Right kidney (tissue), 9 donors: ENCODE measurements at places on chromosomes 12 and 14.

DNA sequence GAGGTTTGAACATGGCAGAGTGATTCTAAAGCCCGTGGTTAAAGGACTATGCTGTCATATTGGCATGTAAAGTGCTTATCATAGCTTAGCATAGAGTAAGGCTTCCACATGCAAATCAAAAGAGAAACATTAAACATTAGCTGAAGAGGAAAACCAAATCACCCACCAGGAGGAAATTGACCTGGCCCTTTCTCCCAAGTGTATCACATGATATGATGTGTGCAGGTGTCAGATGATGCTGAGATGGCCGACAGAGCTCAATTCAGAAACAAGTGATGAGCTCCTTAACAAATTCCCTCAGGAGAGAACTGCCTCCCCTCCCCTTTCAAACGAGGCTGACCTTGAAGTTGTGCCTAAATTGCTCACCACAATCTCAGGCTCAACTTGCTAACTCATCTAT lies 217.1 kb upstream of the BTG1 start:
- peak; percentile 6 for DNase-seq

DNA sequence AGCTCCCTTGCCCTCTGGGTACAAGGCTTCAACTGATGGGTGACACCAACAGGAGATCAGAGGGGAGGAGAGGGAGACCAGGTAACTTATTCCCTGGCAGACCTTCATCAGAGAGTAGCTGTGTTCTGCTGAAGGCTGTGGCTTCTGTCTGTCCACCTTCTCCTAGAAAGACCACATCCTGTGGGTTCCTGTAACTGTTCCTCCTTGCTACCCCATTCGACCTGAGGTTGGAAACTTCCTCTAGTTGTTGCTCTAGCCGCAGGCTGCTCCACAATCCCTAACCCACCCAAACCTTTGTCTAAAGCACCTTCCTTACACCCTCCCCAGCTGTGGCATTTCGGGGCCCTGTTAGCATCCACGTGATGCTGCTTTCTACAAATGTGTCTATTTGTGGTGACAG lies 454.2 kb downstream of the DPF3 start:
- DNase-seq, result no peak

- DNase-seq, result peak; percentile 68
These were observed at the start of gene SPATS2 for GRCh38 chr12:49367381-49368239. SPATS2 (plus strand) TSS chr12:49367462; CDS start chr12:49461013, 93,551 bp downstream.

GRCh38 chr12:74381958-74382357 lies 155.7 kb upstream of the ATXN7L3B start:
- no peak for DNase-seq

DNA sequence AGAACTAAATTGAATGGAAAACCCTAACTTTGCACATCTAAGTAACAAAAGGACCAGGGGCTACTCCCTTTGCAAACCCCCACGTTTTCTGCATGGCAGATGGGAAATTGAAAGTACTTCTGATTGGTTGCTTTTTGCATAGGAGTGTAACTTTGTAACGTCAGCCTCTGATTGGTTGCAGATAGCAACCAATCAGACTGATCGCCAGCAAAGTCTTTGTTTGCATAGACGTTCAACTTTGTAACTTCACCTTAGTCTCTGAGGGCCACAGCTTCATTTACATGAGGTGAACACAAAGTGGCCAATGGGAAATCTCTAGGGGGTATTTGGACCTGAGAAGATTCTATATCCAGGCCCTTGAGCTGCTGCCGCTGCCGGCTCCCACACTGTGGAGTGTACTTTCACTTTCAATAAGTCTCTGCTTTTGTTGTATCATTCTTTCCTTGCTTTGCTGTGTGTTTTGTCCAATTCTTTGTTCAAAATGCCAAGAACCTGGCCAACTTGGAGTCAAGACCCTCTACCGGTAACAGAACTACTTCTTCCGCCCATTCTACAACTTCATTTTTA lies 102.5 kb upstream of the PRICKLE1 start:
- DNase-seq, result no peak

GRCh38 chr12:32115404-32116104 lies 8.9 kb downstream of the BICD1 start:
- DNase-seq, result no peak
